NCI-H510A treated with DMSO at 0.1 percent for 48 hours (cell line): ENCODE measurements at places on chromosomes 2 and 18.

DNA sequence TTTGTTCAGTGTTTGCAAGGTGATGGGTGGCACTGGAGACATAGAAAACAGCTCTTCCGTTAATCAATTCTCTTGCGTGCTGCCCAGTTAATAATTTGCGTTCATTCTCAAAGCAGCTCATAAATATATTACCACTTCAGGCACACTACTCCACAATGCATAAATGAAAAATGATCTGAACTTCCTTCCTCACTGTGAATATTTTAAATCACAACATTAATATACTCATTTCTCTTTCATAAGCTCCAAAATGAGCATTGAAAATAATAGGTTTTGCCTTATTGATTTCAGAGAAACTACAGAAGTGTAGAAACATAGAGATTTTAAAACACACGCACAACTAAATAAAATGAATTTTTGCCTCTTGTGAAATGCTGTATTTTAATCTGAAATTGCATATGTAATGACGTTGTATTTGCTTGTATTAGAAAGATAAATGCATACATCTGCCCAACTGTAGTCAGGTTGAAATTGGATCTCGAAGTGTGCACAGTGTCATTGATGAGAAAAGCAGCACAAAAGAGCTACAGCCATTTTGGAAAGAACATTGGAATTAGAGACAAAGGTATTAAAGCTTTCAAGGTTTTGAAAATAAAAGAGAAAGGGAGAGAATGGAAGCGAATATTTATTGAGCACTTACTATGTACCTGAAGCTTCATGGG, 350.5 kb downstream of the LPIN1 start:
- DNase-seq, result no peak

- peak; percentile 61 for DNase-seq
These were observed 520.1 kb downstream of the BCL11A start for GRCh38 chr2:60033325-60033724.

- DNase-seq, result no peak
These were observed 54.8 kb downstream of the AP1S3 start for GRCh38 chr2:223782629-223783028.

GRCh38 chr2:110978756-110979470, 141.8 kb upstream of the BCL2L11 start:
- DNase-seq, result no peak

GRCh38 chr2:12074126-12074844, 327.9 kb downstream of the LPIN1 start:
- DNase-seq, result no peak

- no peak for DNase-seq
These were observed 3.3 kb upstream of the ALLC start for GRCh38 chr2:3654531-3655225.

DNA sequence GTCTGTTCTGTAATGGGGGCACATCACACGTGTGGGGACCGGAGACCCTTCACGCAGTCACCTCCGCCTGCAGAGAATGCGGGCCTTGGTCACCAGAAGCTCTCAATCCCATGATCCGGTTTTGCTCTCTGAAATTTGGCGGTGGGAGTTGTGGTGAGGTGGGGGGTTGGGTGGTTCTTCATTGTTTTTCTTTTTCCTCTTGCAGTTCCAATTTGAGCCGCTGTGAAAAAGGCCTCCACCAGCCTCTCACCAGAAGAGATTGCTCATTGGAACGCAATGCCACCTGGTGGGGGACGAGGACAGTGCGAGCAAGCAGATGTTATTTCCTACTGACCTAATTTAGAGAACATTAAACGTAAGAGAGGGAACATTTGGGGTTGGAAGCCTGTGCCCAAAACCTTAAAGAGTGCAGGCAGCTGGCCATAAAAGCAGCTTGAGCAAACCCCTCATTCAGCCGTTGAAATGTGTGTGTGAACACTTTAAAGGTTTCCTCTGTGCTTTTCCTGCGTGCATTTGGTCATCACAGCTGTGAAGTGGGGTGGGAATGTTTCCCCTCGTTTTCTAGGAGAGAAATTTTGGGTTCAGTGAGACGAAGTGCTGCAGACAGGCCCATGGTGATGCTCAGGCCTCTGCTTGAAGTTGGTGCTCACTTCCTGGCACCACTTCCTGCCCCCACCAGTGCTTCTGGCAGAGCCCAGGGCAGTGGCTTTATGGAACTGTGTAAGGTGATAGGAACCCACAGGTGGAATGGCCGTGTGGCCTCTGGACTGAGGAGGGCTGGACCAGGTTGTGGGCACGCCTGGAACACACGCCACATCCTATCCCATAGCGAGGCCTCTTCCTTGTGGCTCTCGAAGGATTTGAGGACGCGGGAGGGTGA, 61.7 kb downstream of the ZCCHC2 start:
- DNase-seq, result peak; percentile 92

- DNase-seq, result no peak
These were observed 34.7 kb upstream of the CD226 start for GRCh38 chr18:69982417-69982816.

DNA sequence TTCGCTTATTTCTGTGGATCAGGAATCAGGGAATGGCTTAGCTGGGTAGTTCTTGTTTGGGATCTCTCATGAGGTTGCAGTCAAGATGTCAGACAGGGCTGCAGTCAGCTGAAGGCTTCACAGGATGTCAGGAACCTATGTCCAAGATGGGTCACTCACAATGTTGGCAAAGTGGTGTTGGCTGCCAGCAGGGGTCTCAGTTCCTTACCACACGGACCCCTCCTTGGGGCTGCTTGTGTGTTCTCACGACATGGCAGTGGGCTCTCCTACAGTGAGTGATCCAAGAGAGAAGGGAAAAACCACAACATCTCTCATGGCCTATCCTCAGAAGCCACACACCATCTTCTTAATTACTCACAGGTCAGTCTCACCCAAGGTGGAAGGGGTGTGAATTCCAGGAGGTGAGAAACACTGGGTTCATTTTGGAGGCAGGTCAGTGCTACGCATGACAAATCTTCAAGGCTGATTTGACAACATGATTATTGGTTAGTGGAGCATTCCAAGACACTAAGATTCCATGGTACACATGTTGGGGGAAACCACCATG, 1.3 kb upstream of the ANTXR1 start:
- DNase-seq, result no peak

GRCh38 chr2:227534714-227535113, 62.8 kb downstream of the AGFG1 start:
- peak; percentile 24 for DNase-seq

GRCh38 chr2:153811516-153811915, 60.2 kb upstream of the GALNT13 start:
- DNase-seq, result no peak

DNA sequence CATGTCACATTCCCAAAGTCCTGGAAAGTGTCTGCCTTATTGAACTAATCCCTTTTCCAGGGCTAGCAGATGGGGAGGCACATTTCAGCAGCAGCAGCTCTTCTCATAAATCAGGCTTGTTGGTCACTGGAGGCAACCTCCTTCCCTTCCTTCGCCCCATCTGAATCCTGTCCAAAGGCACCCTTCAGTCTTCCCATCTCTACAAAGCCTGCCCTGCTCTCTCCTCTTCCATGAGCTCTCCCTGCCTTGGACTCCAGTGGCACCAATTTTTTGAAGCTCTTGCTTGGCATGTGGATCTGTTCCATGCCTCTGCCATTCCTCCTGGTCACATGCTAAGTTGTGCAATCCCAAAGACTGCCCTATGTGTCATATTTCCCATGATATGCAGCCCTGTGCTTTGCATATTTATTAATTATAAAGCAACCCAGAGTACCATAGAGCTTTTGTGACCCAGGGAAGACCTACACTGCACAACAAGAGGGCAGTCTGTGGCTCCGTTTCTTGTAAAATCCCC, 70.3 kb downstream of the ANTXR1 start:
- DNase-seq, result no peak

DNA sequence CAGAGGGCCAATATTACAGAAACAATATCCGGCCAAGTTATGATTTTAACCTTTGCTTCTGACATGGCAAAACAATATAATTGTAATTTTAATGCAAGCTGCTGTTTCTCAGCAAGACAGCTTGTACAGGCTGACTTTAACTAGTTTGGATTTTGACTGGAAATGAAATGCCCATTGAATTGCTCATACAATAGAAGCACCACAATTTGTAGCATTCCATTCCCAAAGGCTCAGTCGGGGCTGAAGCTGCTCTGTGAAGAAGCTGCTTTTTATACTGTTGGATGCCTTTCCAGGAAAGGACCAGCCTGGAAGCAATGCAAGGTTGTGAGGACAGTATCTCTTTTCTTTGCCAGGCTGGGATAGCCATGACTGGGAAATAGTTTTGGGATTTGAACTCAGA, 677.0 kb upstream of the FANCL start:
- DNase-seq, result no peak

GRCh38 chr2:239251971-239252370, 148.8 kb downstream of the HDAC4 start:
- DNase-seq, result no peak

GRCh38 chr2:195450552-195451113, 206.4 kb upstream of the SLC39A10 start:
- no peak for DNase-seq

DNA sequence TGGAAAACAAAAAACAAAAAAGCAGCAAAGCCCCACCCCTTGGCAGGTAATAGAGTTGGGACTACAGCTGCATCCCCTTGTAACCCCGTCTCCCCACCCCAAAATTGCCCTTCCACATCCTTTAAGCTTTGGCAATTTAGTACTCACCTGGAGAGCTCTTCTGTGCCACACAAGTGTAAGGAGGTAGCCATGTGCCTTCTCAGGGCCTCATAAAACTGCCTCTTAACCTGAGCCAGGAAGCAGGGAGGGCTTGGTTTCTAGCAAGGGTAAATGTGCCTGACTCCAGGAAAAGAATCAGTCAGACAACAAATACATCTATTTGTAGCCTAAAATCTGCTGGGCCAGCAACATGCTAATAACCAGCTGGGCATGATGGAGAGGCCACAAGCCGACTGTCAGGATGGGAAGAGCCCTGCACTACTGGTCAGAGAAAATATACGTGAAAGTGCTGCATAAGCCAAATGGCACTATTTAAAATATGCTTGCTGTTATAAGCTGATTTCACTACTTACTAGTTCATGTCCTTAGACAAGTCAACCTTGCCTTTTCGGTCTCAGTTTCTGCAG, 46.3 kb downstream of the NOP58 start:
- DNase-seq, result no peak

GRCh38 chr2:49569176-49569575, 414.9 kb upstream of the FSHR start:
- DNase-seq, result no peak

DNA sequence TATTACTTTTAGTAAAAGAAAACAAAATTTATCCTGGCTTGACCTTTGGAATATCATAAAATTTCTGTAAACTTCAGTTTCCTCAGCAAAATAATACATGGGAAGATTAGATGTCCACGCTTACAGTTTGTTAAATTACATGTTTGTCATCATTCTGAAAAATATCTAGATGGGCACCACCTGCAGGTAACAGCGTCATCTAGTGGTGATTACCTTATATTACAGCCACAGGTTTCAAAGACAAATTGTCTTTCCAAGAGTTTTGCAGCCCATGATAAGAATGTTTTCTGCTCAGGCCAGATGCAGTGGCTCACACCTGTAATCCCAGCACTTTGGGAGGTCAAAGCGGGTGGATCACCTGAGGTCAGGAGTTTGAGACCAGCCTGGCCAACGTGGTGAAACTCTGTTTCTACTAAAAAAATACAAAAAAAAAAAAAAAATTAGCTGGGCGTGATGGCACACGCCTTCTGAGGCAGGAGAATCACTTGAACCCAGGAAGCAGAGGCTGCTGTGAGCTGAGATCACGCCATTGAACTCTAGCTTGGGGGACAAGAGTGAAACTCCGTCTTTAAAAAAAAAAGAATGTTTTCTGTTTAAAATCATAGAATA, 96.3 kb upstream of the RASGRP3 start:
- no peak for DNase-seq

- no peak for DNase-seq
These were observed 3.0 kb downstream of the ABHD3 start for GRCh38 chr18:21701621-21702020.

DNA sequence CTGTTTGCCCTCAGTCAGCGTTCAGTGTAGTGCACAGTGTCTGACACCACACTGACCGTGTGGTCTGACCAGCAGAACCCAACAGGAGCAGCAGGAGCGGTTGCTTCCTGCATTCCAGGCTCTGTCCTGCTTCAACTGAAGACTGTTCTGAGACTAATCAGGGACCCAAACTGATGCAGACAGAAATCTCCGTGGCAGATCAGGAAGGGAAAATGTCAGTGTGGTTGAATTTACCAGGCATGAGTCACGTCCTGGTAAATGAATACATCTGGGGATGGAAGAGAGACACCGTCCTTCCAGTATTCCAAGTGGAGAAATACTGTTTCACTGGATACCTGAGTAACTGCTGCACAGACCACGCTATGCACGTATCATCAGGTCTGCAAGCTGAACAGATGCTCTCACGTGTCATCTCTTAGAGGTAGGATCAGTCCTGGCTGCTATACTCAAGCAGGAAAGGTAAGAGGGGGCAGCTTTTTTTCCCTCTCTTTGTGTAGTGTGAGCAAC, 223.6 kb upstream of the EPAS1 start:
- no peak for DNase-seq

DNA sequence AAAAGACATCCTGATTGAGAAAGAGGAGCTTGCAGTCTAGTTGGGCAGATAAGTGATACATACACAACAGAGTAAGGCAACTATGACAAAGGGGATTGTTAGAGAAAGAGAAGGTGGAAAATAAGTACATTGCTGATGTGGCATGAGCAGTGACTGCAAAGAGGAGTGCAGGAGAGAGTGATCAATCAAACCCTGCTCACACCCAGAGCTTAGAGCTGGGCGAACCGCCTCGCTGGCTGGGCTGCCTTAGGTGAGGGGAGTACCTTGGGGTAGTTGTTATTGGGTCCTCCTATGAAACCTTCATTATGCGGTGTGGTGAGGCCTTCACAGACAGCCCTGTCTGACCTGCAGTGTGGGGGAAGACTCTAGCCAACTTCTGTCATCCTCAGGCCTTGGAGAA, 161.7 kb downstream of the FHOD3 start:
- no peak for DNase-seq

DNA sequence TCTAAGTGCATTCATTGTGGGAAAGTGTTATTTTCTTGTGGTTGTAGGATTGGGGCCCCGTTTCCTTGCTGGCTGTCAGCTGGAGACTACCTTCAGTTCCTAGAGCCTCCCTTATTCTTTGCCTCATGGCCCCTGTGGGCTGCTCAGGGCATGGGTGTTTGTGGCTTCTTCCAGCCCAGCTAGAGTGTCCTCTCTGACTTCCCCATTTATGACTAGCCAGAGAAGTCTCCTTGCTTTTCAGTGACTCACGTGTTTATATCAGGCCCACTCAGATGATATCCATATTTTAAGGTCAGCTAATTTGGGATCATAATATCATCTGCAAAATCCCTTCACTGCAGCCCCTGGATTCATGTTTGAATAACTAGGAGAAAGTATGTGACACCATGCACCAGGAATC, 62.8 kb downstream of the DTNA start:
- DNase-seq, result no peak

- peak; percentile 25 for DNase-seq
These were observed 167.2 kb downstream of the FBXO15 start for GRCh38 chr18:73980289-73980979.

DNA sequence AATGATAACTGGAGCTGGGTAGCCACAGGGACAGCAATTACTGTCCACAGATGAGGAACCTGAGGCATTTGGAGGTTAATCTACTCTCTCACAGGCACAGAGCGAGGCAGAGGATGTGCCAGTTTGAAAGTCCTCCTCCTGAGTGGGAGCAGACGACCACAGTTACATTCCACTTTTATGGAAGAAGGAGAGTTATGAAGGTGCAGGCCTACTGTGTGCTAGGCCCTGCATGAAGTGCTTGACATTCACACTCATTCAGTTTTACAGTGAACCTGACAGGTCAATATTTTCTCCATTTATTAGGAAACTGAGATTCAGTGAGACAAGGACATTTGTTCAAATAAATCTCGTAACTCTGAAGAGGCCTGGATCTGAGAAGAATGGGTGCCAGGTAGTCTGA, 142.0 kb downstream of the TDRD15 start:
- DNase-seq, result no peak

GRCh38 chr2:107132070-107132469, 246.1 kb upstream of the ST6GAL2 start:
- no peak for DNase-seq
